Caudate nucleus (tissue), 63 donors: ENCODE measurements at places on chromosomes 1 and 21.

DNA sequence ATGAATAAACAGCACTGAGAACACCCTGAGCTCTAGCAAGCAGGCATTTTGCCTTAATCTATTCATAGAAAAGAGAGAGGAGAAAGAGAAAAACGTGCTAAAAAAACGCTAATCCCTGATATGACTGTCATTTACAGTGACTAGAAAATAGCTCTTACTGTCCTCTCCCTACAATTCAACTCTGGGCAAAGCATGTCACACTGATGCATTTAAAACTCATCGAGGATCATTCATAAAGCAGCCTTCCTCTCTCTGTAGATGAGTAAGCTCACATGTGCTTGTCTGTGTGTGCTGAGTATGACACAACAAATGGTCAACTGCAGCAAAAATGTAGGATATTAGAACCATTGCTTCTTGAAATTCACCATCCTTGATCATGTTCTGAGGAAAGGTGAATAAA lies 109.0 kb downstream of the SGIP1 start:
- DNase-seq: no peak

GRCh38 chr1:93613898-93614297 lies 67.7 kb downstream of the BCAR3 start:
- peak; percentile 12 for DNase-seq

DNA sequence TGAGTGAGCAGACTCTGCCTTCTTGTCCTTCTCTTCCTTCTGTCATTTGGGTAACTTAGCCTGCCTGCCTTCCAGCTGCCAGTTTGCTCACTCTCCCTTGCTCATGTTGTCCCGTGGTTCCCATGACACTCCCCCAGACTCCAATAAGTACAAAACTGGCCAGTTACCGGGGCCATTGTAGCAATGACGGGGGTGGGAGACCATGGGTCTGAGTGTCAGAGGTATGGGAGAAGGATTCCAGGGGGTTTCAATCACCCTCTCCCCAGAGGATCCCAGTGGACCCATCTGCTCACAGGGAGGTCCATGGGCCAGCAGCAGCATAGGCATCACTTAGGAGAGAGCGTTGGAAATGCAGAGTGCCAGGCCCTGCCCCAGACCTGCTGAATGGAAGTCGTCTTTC lies 51.3 kb downstream of the CAPN9 start:
- DNase-seq: no peak

DNA sequence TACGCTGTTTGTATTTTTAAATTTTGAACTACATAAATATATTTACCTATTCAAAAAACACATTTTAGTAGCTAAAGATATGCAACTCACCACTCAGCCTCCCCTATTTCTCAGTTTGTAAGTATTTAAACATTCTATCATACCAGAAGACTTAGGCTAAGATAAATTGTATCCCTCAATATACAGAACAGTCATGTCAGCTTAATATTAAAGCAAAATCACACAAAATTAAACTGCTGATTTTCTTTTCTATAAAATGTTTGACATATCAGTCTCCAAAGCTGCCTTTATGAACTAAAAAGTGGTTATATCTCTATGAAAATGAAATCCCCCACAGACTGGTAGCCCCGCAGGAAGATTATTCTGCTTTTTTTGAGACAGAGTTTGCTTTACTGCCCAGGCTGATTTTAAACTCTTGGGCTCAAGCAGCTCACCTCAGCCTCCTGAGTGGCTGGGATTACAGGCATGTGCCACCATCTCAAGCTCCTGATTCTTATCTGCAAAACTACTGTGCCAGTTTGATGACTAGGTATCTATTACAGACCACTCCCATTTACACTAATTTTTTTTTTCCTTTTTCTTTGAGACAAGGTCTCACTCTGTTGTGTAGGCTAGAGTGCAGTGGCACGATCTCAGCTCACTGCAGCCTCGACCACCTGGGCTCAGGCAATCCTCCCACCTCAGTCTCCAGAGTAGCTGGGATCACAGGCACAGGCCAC lies 37.6 kb downstream of the NRDC start:
- DNase-seq: no peak

GRCh38 chr1:203166192-203166940 lies 9.3 kb downstream of the MYBPH start:
- no peak for DNase-seq

GRCh38 chr21:16330908-16331268 lies 601.1 kb downstream of the USP25 start:
- DNase-seq: no peak

DNA sequence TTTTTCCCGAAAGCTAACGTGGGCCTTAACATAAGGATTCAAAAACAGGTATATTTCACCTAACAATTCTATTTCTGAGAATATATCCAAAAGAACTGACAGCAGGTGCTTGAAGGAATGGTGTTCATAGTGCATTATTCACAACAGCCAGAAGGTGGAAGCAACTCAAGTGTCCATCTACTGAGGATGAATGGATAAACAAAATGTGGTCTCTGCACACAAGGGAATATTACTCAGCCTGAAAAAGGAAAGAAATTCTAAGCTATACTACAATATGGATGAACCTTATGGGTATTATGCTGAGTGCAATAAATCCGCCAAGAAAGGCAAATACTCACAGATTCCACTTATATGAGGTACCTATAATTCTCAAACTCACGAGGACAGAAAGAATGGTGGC lies 6.1 kb upstream of the RIPPLY3 start:
- no peak for DNase-seq
